Neural cell (in vitro differentiated cells): ENCODE measurements at places on chromosomes 13 and 19. TPM values are rescaled to one million over a fixed set of nuclear protein-coding genes. Genes with fewer than 3 reads are reported as not detected.

The ZNF799 gene
- polyA plus RNA-seq: 6.8 and 6.9 TPM in 2 replicates

The ZNF17 gene
- 26.3 and 32.1 TPM in 2 replicates for polyA plus RNA-seq

The GAPDHS gene
- polyA plus RNA-seq: not detected in 2 replicates

The KIRREL2 gene
- polyA plus RNA-seq: 0.79 and 2.1 TPM in 2 replicates

The CFD gene
- 3.8 and 5.3 TPM in 2 replicates for polyA plus RNA-seq

The ZNF552 gene
- polyA plus RNA-seq: 6.0 and 8.8 TPM in 2 replicates

The CYSLTR2 gene
- 0.19 and 0.26 TPM in 2 replicates for polyA plus RNA-seq

The CAMSAP3 gene
- 17.0 and 22.5 TPM in 2 replicates for polyA plus RNA-seq

The HSPB6 gene
- not detected in 2 replicates for polyA plus RNA-seq

The ERICH4 gene
- not detected in 2 replicates for polyA plus RNA-seq

The SYT5 gene
- 210 and 237 TPM in 2 replicates for polyA plus RNA-seq

The LYL1 gene
- not detected in 2 replicates for polyA plus RNA-seq

The ZNF525 gene
- 2.8 and 5.1 TPM in 2 replicates for polyA plus RNA-seq

The ZNF253 gene
- polyA plus RNA-seq: 25.9 and 26.7 TPM in 2 replicates

The ARL11 gene
- polyA plus RNA-seq: not detected in 2 replicates

The ZNF420 gene
- polyA plus RNA-seq: 27.9 and 34.8 TPM in 2 replicates

The IGSF23 gene
- polyA plus RNA-seq: not detected in 2 replicates

The RFPL4A gene
- polyA plus RNA-seq: not detected in 2 replicates

The ZNF610 gene
- 23.1 and 28.3 TPM in 2 replicates for polyA plus RNA-seq

The STAP2 gene
- polyA plus RNA-seq: 0.16 and 0.62 TPM in 2 replicates

The ZNF583 gene
- polyA plus RNA-seq: 31.5 and 39.5 TPM in 2 replicates

The MFSD12 gene
- polyA plus RNA-seq: 38.5 and 41.4 TPM in 2 replicates
